Activated naive CD8-positive, alpha-beta T cell treated with anti-CD3 and anti-CD28 coated beads for 36 hours (primary cell): ENCODE measurements at places on chromosomes 4 and X.
A peak's percentile ranks its signal among the peaks of the same experiment; 100 is the strongest.

GRCh38 chr4:89284020-89284424 is 23.6 kb downstream of the GPRIN3 start:
- DNase-seq = no peak

GRCh38 chr4:169274033-169274432 is 3.3 kb upstream of the SH3RF1 start:
- no peak for DNase-seq

DNA sequence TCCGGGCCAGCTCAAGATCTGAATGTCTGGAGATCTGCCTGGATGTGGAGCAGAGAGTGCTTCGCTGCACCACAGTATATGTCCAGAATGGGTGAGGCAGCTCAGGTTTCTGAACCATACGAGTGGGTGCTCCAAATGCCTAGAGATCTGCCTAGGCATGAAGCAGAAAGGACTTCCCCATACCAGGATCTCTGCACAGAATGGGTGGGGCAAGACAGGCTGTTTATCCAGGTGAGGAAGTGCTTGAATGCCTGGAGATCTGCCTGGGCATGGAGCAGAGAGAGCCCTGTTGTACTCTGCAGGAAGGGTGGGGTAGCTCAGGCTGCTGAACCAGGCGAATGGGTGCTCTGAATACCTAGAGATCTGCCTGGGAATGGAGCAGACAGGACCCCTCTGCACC is 45.4 kb upstream of the MAGEC2 start:
- no peak for DNase-seq

DNA sequence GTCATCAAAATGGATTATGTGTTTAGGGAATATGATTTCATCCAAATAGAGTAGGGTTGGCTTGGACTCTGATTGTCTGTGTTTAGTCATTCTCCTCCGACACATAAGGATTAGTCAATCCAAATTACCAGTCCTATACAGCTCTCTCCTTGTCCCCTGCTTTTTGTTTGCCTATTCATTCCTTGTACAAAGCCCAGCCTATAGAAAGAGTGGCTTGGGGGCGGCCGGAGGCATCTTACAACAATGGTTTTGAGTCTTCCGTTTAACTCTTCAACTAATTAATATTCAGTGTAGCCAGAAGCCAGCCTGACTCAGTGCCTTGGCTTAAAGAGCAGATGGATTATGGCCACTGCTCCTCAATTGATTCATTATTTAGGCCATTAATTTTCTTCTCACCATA is 796.6 kb upstream of the POU3F4 start:
- DNase-seq = no peak

DNA sequence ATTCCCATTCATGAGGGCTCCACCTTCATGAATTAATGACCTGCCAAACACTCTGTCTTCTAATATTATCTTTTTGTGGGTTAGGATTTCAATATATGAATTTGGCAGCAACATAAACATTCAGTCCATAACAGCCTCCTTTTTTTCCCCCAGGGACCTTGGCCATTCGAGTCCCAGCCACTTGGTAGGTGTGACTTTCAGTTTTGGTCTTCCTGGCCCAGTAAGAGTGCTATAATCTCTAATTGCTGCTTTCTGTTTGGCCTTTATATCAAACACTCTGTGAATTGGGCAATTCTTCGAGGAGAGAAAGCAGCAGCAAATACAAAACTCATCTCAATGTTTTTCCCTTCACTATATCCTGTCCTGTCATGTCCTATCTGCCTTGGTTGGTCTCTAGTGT is 12.4 kb upstream of the RADX start:
- no peak for DNase-seq

GRCh38 chr4:6446538-6447451 is 25.6 kb downstream of the PPP2R2C start:
- no peak for DNase-seq

- no peak for DNase-seq
These were observed 211.3 kb upstream of the RPS6KA3 start for GRCh38 chrX:20477836-20478524.

- DNase-seq = no peak
These were observed 94.3 kb downstream of the CPE start for GRCh38 chr4:165472943-165473676.

DNA sequence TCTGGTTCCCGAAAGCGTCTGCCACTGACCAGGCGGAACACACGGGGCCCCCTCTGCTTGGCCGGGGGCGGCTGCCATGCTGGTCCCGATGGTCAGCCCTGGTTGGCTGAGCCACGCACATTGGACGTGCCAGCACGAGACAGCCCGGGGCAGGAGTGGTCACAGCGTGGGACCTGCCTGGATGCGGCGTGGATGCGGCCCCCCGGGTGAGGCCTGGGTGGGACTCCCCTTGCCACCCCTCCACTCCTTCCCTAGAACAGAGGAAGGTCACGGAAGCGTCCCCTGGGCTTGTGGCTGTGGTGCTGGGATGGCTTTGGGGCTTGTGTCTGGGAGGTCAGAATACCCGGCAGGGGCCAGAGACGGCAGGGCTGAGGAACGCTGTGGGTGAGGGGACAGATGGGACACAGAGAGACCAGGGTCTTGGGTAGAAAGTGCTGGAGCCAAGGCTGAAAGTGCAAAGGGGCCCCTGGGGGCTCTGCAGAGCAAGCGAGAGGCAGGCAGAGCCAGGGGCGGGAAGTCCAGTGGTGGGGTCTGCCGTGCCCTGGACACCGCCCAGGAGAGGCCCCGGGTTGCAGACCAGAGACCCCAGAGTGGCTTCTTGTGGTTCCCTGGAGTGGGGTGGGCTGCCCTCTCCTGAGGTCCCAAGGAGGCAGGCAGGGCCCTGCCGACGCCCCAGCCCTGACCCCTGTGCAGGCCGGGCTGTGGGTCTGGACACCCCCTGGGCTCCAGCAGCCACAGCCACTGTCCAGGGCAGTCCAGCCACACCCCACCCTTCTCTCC is 8.6 kb upstream of the CPLX1 start:
- no peak for DNase-seq

GRCh38 chrX:10833299-10834169 is 213.1 kb upstream of the MID1 start:
- no peak for DNase-seq

DNA sequence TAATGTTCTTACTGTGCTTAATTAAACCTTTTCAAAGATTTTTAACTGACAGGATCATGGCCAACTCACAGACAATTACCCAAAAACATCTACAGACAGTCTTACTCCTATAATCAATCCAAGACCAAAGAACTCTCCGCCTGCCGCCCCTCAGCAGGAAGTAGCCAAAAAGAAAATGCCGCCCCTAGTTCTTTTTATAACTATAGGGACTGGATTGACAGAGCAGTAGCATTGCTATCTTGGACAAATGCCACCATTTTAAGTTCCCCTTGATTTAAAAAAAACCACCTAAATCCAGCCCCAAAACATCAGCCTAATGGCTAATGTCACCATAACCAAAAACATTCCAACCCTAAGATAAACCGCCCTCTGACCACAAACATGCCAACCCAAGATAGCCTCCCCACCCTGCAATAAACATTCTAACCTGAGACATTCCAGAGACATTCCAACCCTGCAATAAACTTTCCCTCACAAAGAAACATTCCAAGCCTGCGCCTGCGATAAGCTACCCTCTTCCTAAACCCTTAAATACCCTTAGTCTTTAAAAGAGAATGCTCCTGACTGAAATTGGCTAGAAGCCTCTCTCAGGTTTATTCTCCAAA is 77.0 kb downstream of the COQ2 start:
- no peak for DNase-seq

DNA sequence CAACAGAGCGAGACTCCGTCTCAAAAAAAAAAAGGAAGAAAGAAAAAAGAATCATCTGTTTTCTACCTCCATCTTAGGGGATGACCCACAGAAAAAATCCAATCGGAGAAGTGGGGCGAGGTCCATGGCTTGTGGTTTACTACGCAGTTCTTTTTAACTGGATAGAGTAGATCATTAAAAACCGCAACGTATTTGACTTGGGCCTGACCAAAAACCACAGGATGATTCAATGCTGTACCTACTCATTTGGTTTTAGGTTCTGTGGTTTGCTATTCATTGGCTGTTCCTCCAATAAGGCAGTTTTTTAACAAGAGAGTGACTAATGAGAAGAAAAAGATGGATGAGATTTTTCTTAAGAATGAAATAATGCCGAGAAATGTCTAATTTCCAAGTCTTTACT is 83.7 kb downstream of the FREM3 start:
- DNase-seq = peak; percentile 14

DNA sequence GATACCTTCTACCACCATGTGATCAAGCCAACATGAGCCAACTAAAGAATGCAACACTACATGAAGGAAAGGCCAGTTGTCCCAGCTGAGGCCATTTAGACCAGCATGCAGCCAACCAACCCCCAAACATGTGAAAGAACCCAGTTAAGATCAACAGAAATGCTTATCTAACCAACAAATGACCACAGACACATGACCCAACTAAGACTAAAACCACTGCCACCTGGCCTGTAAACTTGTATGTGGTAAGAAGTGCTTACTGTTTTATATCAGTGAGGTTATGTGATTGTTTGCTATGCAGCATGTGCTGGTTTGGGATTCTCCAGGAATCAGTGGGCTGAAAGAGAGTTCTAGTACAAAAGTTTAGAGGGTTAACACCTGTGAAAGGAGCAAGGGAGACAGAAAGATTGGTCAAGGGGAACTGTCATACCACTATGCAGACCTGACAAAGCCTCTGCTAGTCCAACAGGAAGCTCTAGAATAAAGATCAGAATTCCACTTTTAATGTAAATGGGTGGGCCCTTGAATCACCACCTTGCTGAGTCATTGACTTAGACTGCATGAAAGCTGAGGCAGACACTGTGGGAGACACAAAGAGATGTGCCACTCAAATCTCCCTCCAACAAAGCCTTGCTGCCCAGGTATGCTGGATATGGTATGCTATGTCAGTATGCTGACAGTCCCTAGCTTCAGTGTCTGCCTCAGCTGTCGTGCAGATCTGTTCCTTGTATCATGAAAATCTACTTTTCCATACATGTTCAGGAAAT is 6.1 kb upstream of the SH3D19 start:
- DNase-seq = no peak

DNA sequence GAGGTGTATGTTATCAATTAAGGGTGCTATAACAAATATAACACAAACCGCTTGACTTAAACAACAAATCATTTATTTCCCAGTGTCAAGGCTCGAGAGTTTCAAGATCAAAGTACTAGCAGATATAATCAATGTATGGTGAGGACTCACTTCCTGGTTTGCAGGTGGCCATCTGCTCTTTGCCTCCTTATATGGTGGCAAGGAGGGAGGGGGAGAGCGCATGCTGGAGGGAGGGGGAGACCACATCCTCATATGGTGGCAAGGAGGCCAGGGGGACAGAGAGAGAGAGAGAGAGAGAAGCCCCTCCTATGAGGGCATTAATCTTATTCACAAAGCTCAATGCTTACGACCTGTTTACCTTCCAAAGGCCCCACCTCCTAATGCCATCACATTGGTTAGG is 372.3 kb upstream of the SPOCK3 start:
- no peak for DNase-seq

GRCh38 chr4:24024605-24025004 is 134.8 kb upstream of the PPARGC1A start:
- no peak for DNase-seq

DNA sequence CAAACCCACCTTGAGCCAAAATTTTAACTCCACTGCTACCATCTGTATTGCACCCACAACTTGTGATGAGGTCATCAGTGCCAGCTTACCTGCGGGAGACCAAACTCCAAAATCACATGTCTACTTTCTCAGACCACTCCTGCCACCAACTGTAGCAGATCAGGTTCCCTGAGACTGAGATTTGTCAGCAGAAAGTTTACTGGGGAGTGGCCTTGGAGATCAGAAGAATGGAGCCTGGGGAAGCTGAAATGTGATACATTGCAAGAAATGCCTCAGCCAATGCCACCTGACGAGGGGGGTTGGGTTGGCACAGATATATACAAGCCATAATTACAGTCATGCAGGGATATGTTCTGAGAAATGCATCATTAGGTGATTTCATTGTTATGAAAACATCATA is 19.1 kb downstream of the HAUS3 start:
- DNase-seq = no peak

DNA sequence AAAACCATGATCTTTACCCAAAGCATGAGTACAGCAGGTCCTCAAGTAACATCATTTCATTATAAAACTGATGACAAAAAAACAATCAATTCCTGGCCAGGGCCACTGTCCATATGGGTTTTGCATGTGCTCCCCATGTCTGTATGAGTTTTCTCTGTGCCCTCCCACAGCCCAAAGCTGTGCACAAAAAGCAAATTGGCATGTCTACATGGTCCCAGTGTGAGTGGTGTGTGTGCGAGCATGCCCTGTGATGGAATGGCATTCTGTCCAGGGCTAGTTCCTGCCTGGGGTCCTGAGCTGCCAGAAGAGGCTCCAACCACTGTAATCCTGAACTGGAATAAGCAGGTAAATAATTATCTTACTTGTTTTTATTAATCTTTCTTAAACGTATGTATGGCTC is 28.4 kb downstream of the SMARCA1 start:
- no peak for DNase-seq

- DNase-seq = no peak
These were observed 12.4 kb upstream of the TMPRSS11E start for GRCh38 chr4:68434836-68435235.

GRCh38 chr4:120939693-120940092 is 17.2 kb upstream of the PRDM5 start:
- no peak for DNase-seq

- no peak for DNase-seq
These were observed 102.3 kb upstream of the MTM1 start for GRCh38 chrX:150465881-150466775.

- no peak for DNase-seq
These were observed 48.8 kb downstream of the RPS3A start for GRCh38 chr4:151148261-151148660.

DNA sequence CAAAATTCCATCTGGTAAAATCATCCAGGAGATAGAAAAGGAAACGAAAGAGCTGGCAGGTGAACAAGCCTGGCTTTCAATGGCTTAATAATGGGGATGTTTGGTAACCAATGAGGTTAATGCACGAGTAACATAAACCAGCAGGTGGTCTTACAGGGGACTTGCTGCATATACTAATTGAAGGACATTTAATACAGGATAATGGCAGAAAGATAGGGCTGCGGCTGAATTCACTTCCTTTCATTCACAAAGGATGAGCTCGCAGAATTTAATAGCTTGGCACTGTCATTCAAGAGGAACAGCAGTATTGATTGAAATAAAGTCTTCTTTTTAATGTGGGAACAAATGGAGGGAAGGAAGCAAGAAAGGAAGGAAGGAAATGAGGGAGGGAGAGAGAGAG is 156.3 kb upstream of the RAI2 start:
- DNase-seq = no peak

- DNase-seq = peak; percentile 76
These were observed at the start of gene PLXNA3 for GRCh38 chrX:154458116-154458953. Gene PLXNA3, plus strand, starts transcription at chrX:154458281. Its CDS starts 1,903 bp downstream, at chrX:154460184.

DNA sequence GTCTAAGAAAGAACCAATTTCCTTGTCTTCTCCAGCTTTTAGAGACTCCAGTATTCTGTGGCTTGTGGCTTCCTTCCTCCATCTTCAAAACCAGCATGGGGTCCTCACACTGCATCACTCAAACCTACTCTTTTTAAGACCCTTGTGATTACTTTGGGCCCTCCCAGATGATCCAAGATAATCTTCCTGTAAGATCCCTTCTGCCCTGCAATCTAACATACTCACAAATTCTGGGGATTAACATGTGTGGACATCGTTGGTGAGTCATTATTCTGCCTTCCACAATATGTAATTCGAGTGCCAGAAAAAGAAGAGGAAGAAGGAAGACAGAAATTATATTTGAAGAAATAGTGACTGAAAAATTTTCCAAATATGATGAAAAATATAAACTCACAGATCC is 47.9 kb downstream of the BEND4 start:
- DNase-seq = no peak

- DNase-seq = no peak
These were observed 1.0 kb upstream of the PPP2R3B start for GRCh38 chrX:387729-388128.
